Activated naive CD4-positive, alpha-beta T cell (primary cell): ENCODE measurements at places on chromosomes 1 and 21.

- no peak for DNase-seq
Observed at GRCh38 chr1:14881775-14882672, 271.5 kb upstream of the TMEM51 start.

GRCh38 chr1:248858096-248858890, 592 bp downstream of the ZNF692 start:
- no peak for DNase-seq

DNA sequence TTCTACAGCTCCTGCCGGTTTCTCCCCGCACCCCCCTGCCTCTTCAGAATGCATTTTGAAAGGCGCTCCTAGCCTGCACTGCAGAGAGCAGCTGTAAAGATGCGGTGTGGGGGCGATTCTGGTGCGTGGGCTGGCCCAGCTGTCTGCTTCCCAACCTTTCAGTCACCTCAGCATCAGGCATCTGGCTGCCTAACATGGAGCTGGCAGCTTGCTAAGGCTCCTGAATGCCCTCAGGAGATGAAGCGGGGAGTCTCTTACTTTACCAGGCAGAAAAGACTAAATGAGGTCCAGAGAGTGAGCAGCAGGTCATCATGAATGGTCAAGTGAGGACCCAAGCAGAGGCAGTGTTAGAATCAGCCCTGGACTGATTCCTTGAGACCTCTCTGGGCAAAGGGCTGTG, 8.7 kb downstream of the IER5 start:
- no peak for DNase-seq

- DNase-seq = no peak
Observed at GRCh38 chr1:111204201-111204982, 3.9 kb upstream of the DENND2D start.

- no peak for DNase-seq
Observed at GRCh38 chr1:203170625-203171330, 4.8 kb downstream of the MYBPH start.

DNA sequence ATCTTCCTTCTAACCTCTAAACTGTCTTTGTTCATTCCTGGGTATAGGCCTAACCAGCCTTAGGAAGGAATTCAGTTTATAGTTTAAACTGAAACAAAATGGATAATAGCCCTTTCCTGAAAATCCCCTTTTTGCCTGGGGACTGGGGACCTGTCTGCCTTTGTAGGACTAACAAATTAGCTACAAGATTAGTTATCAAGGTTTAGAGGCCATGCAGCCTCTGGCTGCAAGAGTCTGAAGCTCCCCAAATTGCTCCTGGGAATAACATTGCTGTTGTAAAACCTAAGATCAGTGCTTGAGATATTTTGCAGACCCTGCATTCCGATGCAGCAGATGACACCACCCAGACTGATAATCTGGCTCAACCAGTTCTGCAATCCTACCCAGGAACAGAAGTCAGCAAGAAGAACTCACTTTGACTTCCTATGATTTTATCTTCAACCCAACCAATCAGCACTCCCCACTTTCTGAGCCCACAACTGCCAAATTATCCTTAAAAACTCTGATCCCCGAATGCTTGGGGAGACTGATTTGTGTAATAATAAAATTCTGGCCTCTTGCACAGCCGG, 96.6 kb upstream of the ETV3 start:
- DNase-seq = no peak

DNA sequence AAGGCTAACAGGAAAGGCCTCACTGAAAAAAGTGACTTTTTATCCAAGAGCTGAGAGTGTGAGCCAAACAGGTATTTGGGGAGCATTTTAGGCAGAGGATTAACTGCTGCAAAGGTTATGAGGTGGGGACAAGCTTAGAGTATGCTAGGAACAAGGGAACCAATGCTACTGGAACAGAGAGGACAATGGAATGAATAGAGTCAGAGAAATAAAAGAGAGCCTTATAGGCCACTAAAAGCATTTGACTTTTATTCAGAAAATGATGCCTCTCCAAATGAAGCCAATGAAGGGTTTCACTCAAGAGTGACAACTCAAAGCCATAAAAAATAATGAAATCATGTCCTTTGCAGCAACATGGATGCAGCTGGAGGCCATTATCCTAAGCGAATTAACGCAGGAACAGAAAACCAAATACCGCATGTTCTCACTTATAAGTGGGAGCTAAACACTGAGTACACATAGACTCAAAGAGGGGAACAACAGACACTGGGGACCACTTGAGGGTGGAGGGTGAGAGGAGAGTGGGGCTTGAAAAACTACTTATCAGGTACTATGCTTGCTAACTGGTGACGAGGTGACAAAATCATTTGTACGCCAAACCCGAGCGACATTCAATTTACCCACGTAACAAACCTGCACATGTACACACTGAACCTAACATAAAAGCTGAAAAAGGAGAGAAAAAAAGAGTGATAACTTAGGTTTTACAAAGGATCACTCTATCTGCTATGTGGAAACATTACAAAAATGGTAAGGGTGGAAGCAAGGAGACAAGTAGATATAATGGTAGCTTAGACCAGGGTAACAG, 11.1 kb downstream of the PTP4A2 start:
- no peak for DNase-seq

DNA sequence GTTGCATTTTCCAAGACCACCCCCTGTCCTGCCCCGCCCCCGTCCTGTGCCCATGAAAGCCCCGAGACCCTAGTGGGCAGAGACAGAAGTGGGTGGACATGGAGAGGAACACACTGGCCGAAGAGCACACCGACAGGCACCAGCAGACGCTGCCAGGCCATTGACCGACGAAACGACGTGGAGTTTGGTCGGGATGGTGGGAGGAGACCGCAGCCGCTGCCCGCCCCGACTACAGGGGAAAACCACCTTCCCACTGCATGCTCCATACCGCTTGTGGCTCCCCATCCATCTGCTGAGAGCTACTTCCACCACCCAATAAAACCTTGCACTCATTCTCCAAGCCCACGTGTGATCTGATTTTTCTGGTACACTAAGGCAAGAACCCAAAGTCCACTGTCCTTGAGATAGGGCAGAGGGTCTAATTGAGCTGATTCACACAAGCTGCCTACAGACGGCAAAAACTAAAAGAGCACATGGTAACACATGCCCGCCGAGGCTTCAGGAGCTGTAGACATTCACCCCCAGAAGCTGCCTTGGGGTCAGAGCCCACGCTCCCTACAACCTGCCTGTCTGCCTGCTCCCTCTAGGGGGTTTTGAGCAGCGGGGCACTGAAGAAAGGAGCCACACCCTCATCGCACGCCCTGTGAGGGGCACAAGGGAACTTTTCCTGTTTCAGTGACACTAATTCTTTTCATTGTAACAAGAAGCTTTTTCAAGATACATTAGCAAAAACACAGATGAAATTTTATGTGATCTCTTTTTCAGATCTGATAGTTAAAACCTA, 81.2 kb upstream of the RAB3GAP2 start:
- DNase-seq = no peak

DNA sequence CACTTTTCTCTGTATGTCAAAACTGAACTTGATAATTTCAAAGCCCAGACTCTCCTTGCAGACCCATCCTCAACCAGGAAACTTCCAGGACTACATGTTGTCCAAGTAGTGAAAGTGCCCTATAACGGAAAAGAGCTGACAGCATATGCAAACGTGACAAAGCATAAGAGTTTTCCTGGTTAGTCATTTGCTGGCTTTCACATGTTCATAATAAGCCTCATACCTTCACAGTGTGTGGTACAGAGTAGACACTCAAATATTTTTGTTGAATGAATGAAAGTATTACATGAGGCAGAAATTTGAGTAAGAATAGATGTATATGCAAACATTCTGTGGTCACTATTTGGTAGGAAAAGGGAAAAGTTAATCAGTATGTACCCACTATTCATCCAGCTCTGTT, 473.3 kb downstream of the MRPL39 start:
- DNase-seq = no peak

DNA sequence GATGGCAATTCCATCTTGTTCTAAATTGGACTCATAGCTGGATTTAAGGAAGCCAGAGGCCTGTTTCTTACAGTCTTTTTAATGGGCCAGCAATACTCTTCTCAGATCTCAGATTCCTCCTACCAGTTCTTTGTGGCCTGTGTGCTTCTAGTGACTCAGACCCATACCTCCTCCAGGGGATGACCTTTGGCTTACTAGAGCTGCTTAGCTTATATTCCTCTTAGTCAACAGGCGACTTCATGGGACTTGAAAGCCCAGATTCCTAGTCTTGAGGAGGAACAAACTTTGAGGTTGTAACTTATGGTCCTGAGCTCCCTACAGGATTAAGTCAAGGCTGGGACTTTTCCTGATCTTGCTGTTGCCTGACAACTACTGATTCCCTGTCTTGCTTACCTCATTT, 12.4 kb upstream of the PAPPA2 start:
- no peak for DNase-seq

- DNase-seq = no peak
Observed at GRCh38 chr21:21373969-21374368, 375.8 kb downstream of the NCAM2 start.

GRCh38 chr1:25011275-25011674, 81.2 kb upstream of the RUNX3 start:
- DNase-seq = no peak

DNA sequence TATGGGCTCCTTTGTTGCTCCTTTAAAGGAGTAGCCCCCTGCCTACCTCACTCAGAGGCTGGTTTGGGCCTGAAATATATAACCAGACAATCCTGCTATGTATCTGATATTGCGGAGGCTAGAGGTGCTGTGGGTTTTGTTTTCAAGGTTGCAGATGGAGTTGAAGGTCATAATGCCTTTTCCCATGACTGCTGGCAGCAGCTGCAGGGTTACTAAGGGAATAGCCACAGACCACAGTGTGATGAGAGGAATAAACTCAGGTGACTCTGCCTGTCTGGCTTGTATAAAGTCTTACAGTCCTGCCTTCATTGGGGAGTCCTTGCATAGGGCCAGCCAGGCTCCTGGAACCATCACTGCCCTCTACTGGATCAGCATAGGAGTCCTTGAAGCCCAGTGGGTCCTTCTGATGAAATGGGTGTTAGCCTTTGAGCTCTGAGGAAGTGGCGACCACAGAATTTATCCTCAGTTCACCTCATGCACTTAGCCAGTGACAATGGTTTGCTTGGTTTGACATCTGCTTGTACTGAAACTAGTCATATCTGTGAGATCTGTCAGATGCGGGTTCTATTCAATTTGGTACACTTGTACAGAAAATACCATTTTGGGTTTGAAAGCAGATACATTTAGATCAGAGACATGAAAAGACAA, 174.4 kb upstream of the HMCN1 start:
- DNase-seq = no peak

GRCh38 chr1:6984986-6985385, 199.7 kb downstream of the CAMTA1 start:
- DNase-seq = no peak

DNA sequence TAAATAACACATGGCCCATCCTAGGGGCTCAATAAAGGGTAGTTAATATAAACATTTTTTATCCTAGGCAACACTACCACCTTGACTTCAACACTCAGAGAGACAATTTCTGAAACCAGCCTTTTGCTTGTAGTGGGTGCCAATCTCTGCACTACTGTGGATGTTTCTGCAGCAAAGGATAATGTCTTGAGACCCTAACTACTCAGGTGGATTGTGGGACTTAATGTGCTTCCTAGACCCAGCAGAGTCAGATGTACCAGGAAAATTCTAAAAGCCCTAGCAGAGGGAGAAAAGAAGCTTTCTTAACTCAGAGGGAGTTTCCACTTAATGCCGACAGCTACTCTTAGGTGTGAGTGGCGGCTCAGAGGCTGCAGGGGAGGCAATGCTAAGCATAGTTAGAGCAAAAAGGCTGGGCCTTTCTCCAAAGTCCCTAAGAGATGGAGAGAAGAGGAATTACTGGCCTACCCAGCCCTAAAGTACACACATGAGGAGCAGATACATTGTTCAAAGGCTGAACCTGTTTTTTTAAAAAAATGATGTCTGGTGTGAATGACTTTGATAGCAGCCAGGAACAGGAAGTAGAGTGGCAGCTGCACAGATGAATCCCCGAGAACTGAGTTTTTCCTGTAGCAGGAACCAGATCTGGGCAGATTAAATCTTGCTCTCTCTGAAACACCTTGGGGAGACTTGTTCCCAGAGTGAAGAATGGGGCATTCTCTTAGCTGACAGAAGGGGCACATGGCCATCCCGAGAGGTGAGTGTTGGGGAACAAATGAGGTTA, 33.5 kb upstream of the ABCD3 start:
- DNase-seq = no peak

DNA sequence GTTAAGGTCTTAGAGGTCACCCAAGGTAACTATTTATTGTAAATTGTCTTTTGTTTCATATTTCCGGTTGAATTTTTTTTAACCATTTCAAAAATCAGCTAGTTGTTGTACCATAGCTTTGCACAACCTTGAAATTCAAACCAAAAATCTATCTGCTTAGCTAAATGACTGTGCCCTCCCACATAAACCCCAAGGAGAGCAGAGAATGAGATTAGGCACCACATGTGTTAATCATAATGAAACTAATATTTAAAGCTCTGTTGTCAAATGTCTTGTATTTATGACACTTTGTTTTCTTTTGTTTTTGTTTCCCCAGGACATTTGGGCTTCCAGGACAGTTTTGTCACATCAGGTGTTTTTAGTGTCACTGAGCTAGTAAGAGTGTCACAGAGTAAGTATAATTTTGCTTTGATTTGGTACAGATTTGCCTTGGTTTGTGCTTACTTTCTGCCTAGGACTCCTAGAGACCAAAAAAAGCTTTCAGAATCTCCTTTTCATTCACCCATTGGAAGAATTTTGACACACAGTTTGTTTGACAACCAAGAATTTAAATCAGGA, 249.9 kb downstream of the NFIA start:
- DNase-seq = no peak
